IMR-90 (cell line): ENCODE measurements at places on chromosomes 7 and 10. TPM values are rescaled to one million over a fixed set of nuclear protein-coding genes. Genes with fewer than 3 reads are reported as not detected.
A peak's percentile ranks its signal among the peaks of the same experiment; 100 is the strongest.

Gene CPVL
- not detected in 2 replicates for total RNA-seq

Gene ACBD7
- total RNA-seq: 0.54 and 1.1 TPM in 2 replicates

Gene HABP2
- not detected in 2 replicates for total RNA-seq

DNA sequence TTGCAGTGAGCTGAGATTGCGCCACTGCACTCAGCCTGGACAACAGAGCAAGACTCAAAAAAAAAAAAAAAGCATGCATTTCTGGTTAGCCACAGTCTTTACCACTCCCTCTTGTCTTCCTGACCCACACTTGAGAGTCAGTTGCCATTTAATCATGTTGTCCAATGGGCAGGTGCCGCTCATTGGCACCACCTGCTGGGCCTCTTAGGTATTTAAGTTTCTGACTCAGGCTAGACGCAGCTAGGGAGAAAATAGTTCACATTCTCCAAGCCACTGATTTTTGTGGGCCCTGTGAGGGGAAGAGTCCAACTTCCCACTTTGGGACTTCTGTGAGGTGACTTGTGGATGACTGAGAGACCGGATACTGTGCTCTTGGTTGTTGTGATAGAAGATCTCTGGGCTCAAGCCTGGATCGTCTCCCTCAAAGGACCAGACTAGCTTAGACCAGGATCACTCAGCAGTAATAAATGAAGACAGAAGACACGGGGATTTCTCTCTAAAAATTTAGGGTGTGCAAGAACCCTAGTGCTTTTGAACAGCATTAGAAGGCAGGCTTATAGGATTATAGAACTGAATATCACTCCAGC lies 26.8 kb upstream of the SORCS3 start:
- peak; percentile 3 for DNase-seq

DNA sequence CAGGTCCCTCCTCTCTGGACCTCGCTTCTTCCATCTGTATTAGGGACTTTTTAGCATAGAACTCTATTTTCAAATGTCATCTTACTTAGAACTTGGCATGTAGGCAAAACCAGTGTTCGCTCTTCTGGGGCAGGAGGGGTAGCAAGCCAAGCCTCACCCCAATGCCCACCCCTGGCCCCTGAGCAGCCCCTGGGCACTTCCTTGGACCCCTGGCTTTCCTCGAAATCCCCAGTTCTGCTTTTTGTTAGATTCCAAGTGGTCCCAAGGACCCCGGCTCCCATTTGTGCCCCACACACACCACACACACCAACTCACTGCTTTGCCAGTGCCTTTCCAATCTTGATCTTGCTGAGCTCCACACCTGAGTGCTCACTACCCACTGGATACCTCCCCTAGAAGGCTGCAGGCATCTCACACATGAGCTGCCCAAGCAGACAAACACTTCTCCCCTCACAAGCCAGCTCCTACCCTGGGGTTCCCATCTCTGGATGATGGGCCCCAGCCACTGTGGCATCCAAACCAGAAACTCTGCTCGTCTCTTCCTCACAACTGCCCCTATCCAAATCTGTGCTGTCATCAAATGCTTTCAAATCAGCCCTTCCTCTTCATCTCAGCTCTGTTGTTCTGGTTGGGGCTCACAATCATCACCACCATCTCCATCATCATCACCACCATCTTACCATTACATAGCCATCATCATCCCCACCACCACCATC lies 167.9 kb upstream of the ZMIZ1 start:
- no peak for DNase-seq

- peak; percentile 100 for DNase-seq
Measured at GRCh38 chr7:43647673-43648472, 65.0 kb downstream of the STK17A start.

DNA sequence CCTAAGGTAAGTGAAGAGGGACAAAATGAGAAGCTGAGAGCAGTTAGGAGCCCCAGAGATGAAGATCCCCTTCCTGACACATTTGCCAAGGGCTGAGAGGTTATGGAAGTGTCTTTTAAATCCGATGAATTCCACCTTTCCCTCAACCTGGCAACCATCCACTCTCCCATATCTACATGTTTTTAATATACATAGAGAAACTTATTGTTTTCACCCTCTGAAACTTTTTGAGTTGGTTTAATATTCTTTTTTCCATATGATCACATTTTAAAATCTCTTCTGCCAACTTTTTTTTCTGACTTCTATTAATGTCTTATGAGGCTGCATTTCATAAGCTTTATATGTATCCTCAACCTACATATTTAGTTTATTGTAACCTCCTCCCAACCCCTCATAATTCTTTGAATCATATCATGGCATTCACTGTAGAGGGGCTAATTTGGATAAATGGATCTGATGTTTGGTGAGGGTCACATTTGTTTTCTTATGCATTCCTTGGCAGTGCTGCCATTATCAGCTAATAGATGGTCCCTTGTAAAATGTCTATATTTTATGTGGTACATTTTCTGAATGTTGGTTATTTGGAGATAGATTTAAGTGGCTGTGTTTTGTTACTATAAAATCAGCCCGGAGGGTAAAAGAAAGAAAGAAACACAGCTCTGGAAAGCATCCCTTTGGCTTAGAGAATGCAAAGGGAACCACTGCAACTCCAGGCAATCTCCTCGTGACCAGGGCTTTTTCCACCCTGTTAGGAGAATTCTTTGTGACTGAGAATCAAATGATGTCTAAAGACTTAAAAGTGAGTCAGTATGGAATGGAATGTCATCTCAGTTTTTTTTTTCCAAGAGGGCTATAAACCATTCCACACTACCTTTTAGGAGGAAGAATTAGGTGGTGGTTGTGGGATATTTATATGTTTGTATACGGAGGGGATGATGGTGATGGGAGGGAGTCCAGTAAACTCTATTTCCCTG lies 334.4 kb downstream of the SUGCT start:
- peak; percentile 93 for DNase-seq

DNA sequence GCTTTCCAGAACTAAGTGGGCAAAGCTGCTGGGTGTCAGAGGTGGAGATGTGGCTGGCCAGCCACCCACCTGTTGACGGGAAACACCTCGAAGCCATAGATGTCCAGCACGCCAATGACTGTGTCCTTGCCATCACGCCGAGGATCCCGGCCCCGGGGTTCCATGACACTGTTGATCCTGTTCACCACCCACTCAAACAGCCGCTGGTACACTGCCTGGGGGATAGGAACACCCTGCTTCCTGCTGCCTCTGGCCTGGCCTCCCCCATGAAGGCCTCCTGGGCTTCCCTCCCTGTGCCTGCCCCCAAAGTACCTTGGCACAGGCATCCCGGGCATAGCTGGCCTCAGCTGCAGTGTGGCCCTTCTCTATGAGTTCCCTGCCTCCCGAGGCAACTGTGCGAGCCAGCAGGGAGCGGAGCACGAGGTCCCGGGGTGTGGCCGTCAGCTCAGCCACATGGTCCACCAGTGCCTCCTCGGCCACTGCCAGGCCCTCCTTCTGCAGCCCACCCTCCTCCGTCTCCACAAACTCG lies 8.2 kb downstream of the MYO1G start:
- no peak for DNase-seq
